ENCODE measurements at places on chromosomes 7 and 10.
A peak's percentile ranks its signal among the peaks of the same experiment; 100 is the strongest.

GRCh38 chr7:45687185-45687560 is 113.0 kb downstream of the ADCY1 start:
- DNase-seq, result no peak

DNA sequence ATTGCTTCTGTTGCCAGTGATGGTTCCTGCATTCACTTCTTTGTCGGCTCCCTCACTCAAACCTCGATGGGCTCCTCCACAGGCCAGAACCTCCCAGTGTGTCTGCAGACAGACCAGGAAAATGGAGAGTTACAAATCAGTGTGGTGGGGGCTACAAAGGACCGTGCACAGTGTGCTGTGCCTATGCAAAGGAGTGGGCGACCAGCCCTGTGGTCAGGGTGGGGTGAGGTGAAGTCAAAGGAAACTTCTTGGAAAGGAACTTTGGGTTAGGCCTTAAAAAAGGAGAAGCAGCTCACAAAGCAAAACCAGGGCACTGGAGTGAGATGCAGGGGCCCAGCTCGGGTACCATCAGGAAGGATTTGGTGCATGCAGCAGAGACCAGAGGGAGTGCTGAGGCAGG is 304.3 kb upstream of the ZMIZ1 start:
- DNase-seq, result no peak

- no peak for DNase-seq
Observed at GRCh38 chr10:28722065-28722803, 44.9 kb downstream of the BAMBI start.

GRCh38 chr10:129365767-129366402 is 101.2 kb upstream of the MGMT start:
- DNase-seq, result no peak

GRCh38 chr7:28685242-28685643 is 272.9 kb downstream of the TRIL start:
- DNase-seq, result no peak

GRCh38 chr10:113583571-113583970 is 30.7 kb downstream of the HABP2 start:
- DNase-seq, result no peak

DNA sequence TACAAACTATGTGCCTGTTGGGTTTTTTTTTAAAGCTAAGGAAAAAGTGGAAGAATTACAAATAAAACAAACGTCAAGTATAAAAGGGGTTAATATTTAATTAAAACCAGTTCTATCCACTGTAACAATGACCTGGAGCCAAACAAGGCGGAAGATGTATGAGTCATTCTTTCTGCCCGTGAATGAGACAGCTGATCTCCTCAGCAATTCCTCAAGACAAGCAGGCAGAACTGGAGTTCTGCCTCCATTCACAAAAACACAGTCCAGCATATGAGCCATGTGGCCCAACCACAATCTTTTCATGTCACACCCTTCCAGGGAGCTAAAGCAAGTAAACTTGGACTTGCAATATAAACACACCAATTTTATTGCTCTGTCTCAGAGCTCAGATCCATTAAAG is 8.4 kb downstream of the ETV1 start:
- DNase-seq, result peak; percentile 95

GRCh38 chr7:33050535-33051318 is 11.8 kb downstream of the NT5C3A start:
- DNase-seq, result no peak

- no peak for DNase-seq
Observed at GRCh38 chr7:131231381-131232220, 96.1 kb upstream of the MKLN1 start.
